ENCODE measurements at places on chromosomes 1 and 21. TPM values are rescaled to one million over a fixed set of nuclear protein-coding genes. Genes with fewer than 3 reads are reported as not detected.

Gene LRRC71
- not detected for total RNA-seq

Gene ST6GALNAC5
- total RNA-seq, result not detected

Gene AMY1A
- not detected for total RNA-seq

Gene SH2D2A
- total RNA-seq, result 84.0 TPM

Gene ARPC5
- 274 TPM for total RNA-seq

Gene MTARC2
- not detected for total RNA-seq

Gene TYW3
- 15.0 TPM for total RNA-seq

Gene RIPPLY3
- 0.10 TPM for total RNA-seq

Gene ROR1
- not detected for total RNA-seq

Gene CCSAP
- total RNA-seq, result 11.9 TPM

Gene CATSPERE
- 0.37 TPM for total RNA-seq

Gene ST6GALNAC3
- total RNA-seq, result not detected

Gene OR10J1
- not detected for total RNA-seq

Data from activated CD8-positive, alpha-beta T cell treated with anti-CD3 and anti-CD28 coated beads, Interleukin-2, amount 10 ng/mL, durations not matched to agents 7 days and 5 days (primary cell).